ENCODE measurements at places on chromosomes 5 and 9. TPM values are rescaled to one million over a fixed set of nuclear protein-coding genes. Genes with fewer than 3 reads are reported as not detected.

The STPG3 gene
- not detected for total RNA-seq

The C7 gene
- 205 TPM for total RNA-seq

The PCDH12 gene
- total RNA-seq, result 3.7 TPM

The SELENOP gene
- total RNA-seq, result 484 TPM

The PCDHA3 gene
- total RNA-seq, result not detected

The ENTREP1 gene
- total RNA-seq, result 7.6 TPM

The TRAF1 gene
- total RNA-seq, result 0.58 TPM

The PCDHGB3 gene
- total RNA-seq, result 3.8 TPM

The MAMDC2 gene
- total RNA-seq, result 47.8 TPM

The LURAP1L gene
- 30.4 TPM for total RNA-seq

The OCLN gene
- 58.5 TPM for total RNA-seq

The C9orf57 gene
- not detected for total RNA-seq

The TGFBI gene
- 24.5 TPM for total RNA-seq

Data from stomach (tissue), 19 donors.